ENCODE measurements at places on chromosomes 16 and 17. TPM values are rescaled to one million over a fixed set of nuclear protein-coding genes. Genes with fewer than 3 reads are reported as not detected.

DNA sequence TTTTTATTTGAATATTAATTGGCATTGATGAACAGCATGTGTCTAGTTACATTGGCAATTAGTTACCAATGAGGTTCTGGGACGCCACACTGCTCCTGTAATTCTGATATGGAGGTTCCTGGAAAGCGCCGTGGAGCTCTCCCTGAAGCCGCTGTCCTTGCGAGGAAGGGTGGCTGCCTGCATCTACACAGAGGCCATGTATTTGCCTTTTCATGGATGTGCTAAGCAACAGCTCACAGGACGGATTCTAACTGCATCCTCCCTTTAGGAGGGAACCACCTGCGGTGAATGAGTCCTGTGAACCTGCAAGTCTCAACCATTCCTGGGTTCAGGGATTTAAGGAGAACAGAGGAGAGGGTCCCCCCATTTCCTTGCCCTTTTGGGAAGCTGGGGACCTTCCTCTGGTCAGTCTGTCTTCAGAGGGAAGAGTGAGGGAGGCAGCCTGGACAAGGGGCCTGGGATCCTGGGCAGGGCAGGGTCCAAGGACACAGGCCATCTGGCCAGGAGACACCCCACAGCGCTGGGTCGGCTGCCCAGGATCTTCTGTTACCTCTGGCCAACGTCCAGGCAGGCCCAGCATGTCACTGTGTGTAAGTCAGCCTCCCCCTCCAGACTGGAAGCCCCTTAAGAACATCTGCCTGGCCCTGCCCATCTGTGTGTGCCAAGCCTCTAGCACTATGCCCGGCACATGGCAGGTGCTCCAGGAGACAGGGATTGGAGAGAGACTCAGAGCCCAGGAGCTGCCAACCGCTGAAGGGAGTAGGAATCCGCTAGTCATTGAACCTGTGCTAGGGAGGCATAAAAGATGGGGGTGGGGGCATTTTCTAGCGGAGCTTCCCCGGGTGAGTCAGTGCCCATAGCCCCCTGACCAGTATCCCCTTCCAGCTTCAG is 314.1 kb upstream of the TNRC6C start:
- DNase-seq, result no peak

DNA sequence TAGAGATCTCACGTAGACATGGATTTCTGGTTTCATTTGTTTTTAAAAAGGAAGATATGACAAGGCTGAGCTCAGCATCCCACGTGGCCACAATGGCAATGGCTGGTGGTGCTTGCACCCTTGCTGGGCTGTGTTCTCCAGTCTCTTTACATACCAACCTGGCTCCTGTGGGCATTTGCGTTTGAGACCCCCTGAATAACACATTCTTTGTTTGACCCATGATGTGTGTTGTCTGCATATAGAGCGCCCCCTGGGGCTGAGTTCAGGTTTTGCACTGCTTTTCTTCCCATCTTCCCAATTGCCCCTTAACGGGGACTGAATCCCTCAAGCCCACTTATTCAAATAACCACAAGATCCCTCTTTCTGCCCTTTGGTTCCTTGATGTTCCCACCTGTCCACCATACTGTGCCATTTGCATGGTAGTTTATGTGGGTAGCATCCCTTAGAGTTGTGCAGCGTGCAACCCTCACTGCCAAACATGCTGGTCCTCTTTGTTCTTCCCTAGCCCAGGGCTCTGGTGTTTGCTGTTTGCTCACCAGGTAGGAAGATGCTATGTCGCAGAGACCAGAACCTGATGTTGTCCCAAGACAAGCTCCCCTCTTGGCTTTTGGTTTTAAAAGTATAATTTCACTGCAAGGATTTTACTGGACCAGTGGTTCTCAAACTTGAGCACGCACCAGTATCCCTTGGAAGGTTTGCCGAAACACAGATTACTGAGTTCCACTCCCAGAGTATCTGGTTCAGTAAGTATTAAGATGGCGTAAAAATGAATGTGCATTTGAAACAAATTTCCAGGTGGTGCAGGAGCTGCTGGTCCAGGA is 38.5 kb upstream of the NKD1 start:
- no peak for DNase-seq

KRTAP3-3 gene
- not detected for total RNA-seq

BIRC5 gene
- 0.17 TPM for total RNA-seq

DNA sequence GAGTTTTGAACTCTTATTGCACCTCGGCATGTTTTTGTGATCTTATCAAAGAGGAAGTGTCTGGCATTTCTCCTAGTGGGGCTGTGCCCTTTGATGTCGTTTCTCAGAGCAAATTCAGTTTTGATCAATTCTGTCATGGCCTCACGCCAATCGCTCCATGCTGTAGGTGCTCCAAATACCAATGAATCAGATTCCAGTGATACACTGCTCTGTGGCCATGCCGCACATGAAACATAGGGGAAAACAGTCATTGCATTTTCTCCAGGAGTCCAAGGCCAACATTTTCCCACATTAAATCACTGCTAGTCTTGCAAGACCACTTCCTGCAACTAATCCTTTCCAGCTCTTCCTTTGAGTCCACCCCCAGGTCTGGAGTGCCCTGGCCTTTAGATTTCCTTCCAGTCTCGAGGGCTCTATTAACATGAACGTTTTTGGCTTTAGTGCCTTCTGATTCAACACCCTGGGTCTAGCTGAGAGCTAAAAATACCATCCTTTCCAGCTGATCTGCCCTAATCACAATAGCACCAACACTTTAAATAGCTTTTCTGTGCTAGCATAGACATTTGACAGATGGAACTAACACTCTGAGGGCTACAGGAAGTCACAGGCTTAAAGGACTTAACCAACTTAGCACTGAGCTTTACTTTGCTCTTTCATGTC is 18.2 kb upstream of the RASL10B start:
- no peak for DNase-seq

GRCh38 chr17:50346313-50347116 is 589 bp downstream of the XYLT2 start:
- peak; percentile 85 for DNase-seq

DNA sequence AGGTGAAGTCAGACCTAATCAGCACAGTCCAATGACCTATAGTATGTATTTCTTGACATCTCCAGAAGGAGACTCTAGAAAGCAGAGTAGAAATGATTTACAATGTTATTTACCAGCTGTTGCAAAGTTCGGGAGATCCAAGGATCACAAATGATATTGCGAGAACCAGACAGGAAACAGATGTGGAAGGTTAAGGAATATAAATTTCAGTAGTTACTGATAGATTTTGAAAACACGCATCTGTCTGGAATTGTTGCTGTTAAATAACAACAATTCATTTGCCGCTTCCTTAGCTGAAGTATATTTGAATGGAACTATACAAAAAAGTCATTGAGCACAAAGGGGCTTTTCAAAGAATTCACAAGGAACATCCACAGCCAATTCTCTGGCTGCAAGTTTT is 72.0 kb downstream of the STXBP4 start:
- no peak for DNase-seq

CORO7 gene
- 13.4 TPM for total RNA-seq

GRCh38 chr17:82892899-82893565 is 53.2 kb upstream of the ZNF750 start:
- DNase-seq, result peak; percentile 82

DNA sequence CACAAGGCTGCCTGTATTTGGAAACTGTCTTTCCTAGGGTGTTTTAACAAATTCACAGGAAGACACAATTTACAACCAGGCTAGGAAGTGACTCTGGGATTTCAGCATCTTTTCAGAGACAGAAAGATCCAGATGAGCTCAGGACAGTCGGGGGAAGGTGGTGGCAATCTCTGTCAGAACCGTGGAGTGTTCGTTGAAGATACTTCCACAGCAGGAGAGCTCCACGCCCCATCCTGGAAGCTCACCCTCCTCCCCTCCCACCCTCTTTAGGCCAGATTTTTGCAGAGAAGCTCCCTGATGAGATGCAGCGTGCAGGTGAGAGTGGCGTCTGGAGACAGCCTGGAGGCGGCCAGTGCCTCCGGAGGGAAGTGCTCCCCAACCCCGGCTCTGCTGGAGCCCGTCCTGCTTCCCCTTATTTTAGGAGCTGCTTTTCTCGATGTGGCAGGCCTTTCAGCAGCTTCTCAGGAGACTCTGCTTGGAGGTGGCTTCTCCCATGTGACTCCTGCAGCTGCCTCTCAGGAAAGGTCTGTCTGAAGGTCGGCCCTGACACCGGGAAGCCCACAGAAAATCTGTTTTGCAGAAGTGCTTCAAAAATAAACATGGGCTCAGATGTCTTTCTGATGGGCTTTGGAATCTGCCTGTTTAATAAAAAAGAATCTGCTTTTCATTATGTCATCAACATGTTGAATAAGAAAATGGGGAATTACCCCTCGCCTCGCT is 186.4 kb upstream of the CHMP6 start:
- no peak for DNase-seq

LRRC46 gene
- total RNA-seq, result not detected

DNA sequence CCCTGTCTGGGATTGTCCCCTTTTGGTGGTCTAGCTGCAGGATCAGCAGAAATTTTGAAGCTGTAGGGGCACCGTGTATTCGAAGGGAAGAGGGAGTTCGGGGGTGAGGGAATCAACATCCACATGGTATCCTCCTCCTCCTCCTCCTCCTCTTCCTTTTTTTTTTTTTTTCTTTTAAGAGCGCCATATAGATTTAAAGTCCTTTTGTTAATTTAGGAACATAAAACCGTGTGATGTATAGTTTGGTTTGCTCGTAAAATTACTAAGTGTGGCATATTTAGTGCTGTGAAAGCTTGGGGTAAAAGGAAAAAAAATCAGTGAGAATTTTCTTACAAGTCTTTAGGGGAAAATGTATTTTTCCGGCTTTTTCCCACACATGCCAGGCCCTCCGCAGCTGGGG is 50.1 kb upstream of the GSE1 start:
- DNase-seq, result no peak

VAT1L gene
- 40.3 TPM for total RNA-seq

TP53TG3B gene
- not detected for total RNA-seq

DNA sequence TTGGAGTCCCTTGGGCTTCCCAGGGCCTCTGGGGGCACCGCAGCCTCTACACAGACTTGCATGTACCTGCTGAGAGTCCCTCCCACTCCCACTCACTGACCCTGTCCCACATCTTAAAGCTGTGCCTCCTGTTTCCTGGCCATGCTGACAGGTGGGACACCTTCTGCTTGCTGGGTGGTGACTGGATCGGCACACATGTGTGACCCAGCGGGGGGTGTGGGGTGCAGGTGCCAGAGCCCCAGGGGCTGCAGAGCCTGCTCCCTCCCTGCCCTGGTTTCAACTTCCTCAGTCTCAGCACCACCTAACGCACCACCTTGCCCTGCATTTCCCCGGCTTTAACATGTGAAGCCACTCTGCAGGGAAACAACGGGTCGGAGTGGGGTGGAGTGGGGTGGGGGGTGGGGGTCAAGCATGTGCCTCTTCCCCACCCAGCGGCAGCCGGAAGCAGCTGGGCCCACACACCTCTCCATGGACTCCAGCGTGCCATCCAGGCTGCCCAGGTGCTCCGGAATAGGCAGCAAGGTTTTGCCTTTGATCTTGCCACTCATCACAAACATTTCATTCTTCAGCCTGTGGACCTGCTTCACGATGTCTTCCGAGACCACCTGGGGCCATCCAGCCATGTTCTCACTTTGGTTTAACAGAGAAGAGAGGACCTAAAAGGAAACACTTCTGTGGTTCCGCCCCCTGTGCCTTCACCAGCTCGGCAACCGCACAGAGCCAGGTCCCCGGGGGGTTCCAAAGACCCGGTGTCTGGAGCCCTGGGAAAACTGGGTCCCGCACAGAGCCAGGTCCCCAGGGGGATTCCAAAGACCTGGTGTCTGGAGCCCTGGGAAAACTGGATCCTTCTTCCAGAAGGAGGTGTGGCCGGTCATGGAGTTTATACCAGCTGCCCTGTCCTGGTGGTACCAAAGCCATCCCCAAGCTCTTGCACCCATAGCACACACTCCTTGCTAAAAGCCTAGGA is 4.7 kb downstream of the DNAH17 start:
- no peak for DNase-seq

CCDC200 gene
- not detected for total RNA-seq

DNA sequence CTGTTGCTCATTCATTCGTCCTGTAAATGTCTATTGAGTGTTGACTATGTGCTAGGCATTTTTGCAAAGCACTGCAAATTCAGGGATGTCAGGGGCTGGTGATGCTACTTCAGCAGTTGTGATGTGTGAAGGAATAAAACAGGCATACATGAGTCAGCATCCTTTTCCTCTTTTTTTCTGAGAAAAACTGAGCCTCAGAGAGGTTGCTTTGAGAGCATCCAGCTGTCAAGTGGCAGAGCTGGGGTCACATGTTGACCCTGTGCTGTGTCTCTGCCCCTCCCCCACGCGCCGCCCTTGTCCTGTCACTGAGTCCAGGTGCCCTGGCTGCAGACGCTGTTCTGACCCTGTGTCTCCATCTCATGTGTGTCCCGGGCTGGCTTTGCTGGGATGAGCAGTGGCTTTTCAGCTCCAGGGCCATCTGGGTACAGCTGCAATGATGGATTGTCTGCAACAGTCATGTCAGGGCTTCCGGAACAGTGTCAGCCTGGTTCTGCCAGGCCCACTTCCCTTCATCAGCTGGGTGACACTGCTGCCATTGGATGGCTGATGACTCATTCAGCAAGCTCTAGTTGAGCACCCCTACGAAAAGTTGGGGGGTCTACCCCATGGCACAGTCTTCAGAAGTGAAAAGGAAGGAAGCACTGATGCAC is 14.9 kb downstream of the SEC14L5 start:
- no peak for DNase-seq

ABCC6 gene
- 2.9 TPM for total RNA-seq

GRCh38 chr17:205148-205669 is 23.8 kb upstream of the DOC2B start:
- peak; percentile 34 for DNase-seq

GRCh38 chr17:38898812-38899348 is 26.5 kb upstream of the LASP1NB start:
- DNase-seq, result peak; percentile 80

DNA sequence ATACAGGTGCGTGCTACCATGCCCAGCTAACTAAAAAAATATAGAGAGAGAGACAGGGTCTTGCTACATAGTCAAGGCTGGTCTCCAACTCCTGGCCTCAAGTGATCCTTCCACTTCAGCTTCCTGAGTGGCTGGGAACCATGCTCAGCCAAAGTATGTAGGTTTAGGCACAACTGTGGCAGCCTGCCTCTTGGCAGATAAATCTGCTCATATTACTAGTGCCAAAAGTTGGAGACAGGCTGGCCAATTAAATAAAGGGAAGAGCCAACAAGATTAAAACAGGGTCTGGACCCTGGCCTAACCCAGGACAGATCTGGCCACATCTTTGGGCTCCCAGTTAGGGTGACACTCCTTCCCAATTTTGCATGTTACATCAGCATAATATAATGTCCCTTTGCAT is 151.7 kb downstream of the CBLN1 start:
- DNase-seq, result no peak

PIPOX gene
- 0.58 TPM for total RNA-seq

DNA sequence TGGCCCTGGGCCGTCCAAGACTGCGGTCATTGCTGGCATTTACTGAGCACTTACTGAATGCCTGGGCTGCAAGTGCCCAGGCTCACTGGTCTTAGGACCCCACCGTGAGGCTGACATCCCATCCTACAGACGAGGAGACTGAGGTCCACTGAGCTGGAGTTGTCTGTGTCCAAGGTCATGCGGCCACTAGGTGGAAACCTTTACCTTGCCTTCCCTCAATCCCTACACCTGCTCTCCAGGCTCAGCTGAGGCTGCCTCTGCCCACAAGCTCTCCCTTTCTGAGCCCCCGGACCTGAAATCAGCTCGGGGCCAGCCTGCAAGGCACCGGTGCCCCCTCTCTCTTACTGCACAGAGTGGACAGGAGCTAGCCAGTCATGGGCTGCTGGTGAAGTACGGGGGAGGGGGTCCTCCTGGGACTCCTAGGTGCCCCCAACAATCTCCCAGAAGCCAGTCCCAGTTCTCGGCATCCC is 1.5 kb downstream of the CASKIN1 start:
- DNase-seq, result no peak

HOXB13 gene
- total RNA-seq, result not detected

C16orf46 gene
- not detected for total RNA-seq

CA10 gene
- total RNA-seq, result not detected

CLEC18B gene
- total RNA-seq, result not detected
